Eye (tissue), 1 donor: ENCODE measurements at places on chromosomes 1 and 21.
A peak's percentile ranks its signal among the peaks of the same experiment; 100 is the strongest.

- DNase-seq, result no peak
Measured at GRCh38 chr1:73009311-73009710, 727.0 kb upstream of the NEGR1 start.

- DNase-seq, result no peak
Measured at GRCh38 chr1:187605736-187606135, 777.0 kb downstream of the PLA2G4A start.

DNA sequence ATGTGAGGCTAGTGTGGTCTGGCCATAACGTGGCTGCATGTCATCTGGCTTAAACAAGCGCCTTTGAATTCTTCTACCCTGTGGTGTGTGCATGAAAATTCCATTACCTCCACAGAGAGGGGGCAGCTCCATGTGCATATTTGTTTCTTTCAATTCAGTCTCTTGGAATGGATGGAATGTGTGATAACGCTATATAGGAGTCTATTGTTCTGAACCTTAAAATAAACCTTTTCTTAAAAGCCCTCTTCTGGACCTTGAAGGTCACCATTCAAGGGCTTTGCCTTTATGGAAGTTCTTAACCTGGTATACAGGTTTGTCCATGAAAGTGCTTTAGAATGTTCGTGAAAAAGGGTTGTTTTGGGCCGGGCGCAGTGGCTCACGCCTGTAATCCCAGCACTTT is 118.2 kb upstream of the ADGRL2 start:
- DNase-seq, result no peak

GRCh38 chr1:13584876-13585611 is 1.4 kb downstream of the PDPN start:
- DNase-seq, result peak; percentile 29

GRCh38 chr1:189623336-189623735 is 854.3 kb downstream of the BRINP3 start:
- DNase-seq, result no peak
